Sciatic nerve (tissue), 2 donors: ENCODE measurements at places on chromosomes 3 and 15. TPM values are rescaled to one million over a fixed set of nuclear protein-coding genes. Genes with fewer than 3 reads are reported as not detected.

DNA sequence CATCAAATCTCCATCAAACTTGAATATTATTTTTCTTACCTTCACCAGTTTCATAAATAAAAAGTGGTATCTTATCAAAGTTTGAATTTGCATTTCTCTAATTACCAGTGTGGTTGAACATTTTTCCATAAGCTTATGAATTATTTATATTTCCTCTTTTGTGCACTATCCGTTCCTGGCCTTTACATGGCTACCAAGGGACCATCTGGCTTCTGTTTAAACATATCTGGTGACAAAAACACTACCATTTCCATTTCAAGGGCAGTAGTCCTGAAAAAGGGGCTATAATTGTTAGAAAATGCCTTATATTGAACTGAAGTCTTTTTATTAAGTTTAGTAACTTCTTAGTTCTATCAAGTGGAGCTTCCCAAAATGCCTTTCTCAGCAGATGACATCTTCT, 44.3 kb upstream of the TM4SF4 start:
- no peak for DNase-seq

The CD200R1 gene
- 3.2 TPM for total RNA-seq

The PLA2G4E gene
- not detected for total RNA-seq

The FBXO40 gene
- total RNA-seq, result not detected

The CCR9 gene
- 0.31 TPM for total RNA-seq

GRCh38 chr15:28123408-28124023, 24.4 kb upstream of the OCA2 start:
- DNase-seq, result peak; percentile 72
